ENCODE measurements at places on chromosomes 6 and 20. TPM values are rescaled to one million over a fixed set of nuclear protein-coding genes. Genes with fewer than 3 reads are reported as not detected.

DNA sequence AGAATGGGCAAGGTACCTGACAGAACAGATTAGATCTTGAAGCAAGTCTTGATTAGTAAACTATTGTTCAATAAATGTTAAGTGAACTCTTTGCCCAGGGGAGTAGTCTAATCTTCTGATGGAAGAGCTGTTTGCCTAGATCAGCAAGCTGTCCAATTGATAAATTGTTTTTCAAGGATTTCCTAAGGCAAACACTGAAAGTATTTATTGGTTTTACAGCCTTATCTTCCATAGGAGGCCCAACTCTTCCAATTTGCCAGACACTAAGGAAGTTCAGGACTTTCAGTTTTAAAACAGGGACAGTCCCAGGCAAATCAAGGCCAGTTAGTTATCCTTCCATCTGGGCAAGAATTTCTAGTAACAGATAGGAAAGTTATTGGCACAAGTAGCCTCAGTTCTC, 1.8 kb upstream of the C6orf163 start:
- DNase-seq: no peak

DNA sequence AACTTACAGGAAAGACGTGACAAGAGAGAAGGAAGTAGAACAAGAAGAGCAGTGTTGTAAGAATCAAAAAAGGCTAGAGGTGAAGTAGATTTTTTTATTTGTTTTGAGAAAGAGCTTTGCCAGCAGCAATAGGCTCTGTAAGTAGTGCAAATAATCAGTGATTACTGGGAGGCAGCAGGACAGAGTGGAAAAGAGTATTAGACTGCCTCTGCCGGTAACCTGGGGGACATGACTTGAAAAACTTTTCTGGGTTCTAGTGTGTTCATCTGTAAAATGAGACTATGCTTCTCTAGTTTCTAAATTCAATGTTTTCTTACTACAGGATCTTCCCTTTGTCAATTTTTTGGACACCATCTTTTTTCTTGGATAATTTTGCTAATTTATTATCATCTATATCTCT, 5.8 kb upstream of the IRAK1BP1 start:
- DNase-seq: no peak

Gene GLP1R
- total RNA-seq: 0.58 TPM

Gene RIPPLY2
- total RNA-seq: 0.26 TPM

Gene LAMA4
- total RNA-seq: 426 TPM

Measured in urinary bladder (tissue), 4 donors.